ENCODE measurements at places on chromosomes 7 and 10.

DNA sequence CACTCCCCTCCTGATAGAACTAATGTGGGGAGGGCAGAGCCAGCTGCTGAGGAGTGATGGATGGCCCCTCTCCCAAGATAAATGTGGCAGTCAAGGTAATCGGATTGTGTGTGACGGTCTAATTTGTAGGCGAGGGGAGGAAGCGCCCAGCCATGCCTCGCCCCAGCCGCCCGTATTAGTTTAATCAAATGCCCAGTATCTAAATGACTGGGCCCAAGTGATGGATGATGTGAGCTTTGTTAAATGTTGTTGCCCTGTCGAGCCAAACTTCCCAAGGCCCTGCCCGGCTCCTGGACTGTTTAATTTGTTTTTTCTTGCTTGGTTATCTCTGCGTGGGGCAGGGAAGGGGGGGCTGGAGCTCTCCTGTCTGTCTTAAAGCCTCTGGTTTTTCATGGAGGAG, 88.4 kb upstream of the PPIF start:
- DNase-seq = no peak

DNA sequence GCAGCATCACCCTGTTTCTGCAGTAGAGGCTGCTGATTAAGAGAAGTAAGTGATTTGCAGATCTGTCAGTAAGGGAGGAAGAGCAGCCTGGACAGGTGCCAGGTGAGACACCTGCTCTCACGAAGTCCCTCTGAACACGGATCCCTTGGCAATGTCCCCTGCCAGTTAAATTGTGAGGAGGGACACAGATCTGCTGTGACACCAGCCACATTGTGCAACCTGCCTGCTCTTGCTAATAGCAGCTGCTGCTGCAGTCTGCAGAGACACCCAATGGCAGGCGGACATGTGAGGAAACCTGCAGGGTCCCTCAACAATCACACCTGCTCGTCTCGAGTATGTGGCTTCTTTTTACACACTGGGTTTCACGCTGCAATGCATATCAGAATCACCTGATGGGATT, 31.9 kb downstream of the ANXA11 start:
- DNase-seq = no peak

DNA sequence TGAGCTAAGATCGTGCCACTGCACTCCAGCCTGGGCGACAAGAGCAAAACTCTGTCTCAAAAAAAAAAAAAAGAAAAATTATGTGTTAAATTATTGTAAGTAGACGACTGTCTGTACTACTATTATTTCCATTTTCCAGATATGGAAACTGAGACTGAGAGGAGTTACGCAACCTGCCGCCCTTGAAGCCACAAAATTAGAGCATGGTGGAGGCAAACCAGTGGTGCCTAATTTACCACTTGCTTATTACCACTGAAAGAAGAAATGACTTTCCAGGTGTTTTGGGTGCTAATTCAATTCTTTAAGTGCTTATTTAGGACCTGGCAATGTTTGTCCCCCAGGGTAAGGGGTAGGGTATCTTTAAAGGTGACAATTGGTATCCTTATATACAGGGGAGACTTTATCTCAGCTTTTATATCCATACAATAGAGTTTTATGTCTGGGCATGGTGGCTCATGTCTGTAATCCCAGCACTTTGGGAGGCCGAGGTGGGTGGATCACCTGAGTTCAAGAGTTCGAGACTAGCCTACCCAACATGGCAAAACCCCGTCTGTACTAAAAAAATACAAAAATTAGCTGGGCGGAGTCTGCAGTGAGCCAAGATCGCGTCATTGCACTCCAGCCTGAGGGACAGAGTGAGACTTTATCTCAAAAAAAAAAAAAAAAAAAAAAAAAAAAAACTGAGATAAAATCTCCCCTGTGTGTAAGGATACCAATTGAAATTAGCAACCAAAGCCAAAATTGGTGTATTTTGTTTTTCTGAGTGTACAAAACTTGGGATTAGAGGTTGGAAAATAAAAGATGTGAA, 16.6 kb upstream of the CAMK1D start:
- no peak for DNase-seq

GRCh38 chr7:36967387-36967786, 243.1 kb upstream of the AOAH start:
- DNase-seq = no peak

DNA sequence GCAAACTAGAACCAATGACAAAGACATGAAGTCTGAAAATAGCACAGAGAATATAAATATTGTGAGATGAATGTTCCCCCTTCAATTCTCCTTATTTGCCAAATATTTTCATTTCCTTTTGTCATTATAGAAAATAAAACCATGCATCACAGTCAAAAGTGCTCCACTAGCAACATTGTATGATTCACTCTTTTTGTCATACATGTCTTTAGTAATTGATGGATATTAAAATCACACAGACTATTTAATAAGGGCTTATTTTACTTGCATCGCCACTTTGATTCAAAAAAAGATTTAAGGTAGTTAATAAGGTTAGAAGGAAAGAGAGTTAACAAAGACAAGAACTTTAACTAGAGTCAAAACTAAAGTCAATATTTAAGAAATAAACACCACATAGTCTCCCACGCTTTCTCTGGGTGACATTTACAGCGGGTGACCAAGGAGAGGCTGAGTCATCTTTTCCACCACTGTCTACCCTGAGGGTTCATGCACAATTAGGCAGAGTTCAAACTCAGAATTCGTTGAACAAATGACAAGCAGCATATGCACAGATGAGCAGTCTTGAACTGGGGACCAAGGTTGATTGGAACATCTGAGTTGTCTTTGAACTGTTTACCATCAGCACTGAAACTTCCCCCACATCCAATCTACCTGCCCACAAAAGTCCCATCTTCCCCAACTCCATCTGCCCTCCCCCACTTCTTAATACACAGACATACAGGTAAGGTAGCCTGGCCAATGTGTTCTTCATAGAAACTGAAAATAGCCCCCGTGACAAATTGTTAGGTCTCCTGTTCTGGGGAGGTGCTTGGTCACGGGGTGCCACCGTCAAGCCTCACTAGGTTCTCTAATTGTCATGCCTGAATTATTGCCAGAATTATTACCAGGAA, 42.5 kb downstream of the C7orf25 start:
- no peak for DNase-seq

- no peak for DNase-seq
Observed at GRCh38 chr10:93404048-93404354, 78.1 kb downstream of the MYOF start.

GRCh38 chr7:128137181-128137580, 103.9 kb upstream of the LEP start:
- no peak for DNase-seq

- peak; percentile 64 for DNase-seq
Observed at GRCh38 chr7:5143935-5144903, 45.8 kb upstream of the WIPI2 start.

GRCh38 chr7:104480529-104480928, 152.1 kb downstream of the LHFPL3 start:
- DNase-seq = no peak

DNA sequence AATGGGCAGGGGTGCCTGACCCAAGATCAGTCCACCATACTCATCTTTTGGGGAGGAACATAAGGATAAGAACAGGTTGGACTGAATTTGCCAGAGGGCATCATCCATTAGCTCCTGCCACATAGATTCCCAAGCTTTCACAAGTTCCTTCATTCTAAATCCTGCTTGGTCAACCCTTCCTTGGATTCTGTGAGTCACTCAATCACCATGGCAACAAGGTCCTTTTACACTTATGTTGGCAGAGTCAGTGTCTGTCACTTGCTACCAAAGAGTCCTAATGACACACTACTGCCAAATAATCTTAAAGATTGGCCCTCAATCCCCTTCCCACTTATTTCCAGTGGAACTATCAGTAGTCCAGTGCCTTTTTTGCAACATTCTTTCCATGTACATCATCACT, 5.0 kb upstream of the LGI1 start:
- no peak for DNase-seq

GRCh38 chr10:42996588-42996987, 80.3 kb upstream of the RET start:
- no peak for DNase-seq

DNA sequence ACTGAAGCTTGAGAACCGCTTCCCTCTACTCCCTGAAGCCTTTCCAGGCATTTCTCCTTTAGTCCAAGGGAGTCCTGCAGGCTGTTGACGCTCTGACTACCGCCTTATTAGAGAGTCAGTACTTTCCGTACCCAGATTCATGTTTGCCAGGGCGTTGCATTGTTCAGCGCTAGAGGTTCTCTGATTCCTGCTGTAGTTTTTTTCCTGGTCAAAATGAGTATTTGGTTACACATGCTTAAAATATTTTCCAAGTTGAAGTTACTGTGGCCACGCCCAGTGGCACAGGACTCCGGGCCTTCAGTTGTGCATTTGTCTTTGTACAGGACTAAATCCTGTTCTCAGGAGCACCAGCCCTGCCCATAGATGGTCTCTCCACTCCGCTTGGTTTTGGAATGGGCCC, 7.9 kb downstream of the MTURN start:
- DNase-seq = no peak

GRCh38 chr7:37265876-37266275, 182.8 kb downstream of the ELMO1 start:
- DNase-seq = no peak

DNA sequence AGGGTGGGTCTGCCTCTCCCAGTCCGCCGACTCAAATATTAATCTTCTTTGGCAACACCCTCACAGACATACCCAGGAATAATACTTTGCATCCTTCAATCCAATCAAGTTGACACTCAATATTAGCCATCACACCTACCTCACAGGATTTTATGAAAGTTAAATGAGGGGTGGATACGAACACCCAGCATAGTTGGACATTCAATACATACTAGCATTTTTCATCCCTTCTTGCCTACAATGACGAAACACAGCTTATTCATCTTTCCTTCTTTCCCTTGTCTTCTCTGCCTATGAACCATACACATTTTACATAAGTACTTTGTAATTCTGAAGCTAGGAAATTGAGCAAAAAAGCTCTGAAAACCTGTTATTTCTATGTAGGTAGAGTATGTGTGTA, 48.5 kb downstream of the EMX2 start:
- no peak for DNase-seq

DNA sequence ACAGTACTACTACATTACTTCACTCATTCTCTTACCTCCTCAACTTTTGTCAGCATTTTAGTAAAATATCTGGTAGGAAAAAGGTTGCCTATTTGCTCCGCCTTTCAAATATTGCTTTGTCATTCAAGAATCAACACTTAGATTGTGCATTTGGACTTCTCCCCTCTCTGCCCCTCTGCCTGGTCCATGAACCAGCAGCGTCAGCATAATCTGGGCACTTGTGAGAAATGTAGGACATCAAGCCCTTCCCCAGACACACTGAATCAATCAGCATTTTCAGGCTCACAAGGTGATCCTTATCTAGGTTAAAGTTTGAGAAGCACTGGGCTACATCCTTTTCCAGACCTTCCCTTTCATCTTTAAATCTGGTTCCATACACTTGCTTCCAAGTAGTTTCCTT, 16.3 kb downstream of the SLC13A1 start:
- no peak for DNase-seq

DNA sequence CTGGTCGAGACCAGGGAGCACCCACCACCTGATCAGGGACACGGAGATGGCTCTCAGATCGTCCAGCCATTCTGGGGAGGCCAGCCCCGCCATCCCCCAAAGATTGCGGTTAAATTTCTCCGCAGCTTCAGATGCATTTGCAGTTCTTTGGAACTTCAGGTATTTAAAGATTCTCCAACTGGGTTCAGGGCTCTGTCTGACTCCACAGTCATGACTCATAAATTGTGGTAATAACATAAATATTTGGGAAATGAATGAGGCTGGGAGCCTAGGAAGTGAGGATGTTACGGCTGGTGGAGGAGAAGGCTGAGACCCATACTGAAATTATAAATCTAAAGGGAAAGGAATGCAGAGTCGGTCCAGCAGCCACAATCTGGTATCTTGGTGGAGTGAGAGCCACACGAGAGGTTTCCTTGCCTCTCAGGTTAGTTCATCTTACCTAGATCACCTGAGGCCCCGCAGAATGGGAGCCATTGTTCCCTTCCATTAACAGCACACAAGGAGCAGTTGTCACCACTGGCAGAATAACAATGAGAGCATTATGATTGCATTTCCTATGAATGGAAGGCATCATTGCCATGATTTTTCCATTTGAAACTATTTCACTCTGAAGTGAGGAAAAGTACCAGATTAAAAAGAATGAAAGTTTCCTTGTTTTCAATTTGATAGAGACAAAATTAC, 26.7 kb upstream of the DNAJB6 start:
- no peak for DNase-seq

- no peak for DNase-seq
Observed at GRCh38 chr7:91310830-91311460, 46.7 kb downstream of the FZD1 start.

DNA sequence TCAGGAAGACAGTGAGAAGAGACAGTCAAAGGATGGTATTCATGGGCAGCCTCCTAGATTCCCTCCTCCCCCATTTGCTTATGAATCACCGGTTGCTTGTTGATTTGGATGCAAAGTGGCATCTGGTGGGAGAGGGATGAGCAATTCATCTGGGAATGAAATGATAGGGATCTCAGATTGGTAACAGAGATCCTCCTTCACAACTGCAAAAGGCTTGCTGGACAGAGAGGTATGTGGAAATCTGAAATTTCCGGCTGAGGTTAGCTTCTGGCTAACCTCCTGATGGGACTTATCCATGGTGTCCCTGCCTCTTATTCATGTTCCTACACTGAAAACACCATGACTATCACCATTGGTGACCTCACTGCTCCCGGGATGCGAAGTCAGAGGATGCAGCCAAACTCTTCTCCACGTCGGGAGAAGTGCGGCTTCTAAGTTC, 48.4 kb upstream of the PODXL start:
- DNase-seq = no peak

DNA sequence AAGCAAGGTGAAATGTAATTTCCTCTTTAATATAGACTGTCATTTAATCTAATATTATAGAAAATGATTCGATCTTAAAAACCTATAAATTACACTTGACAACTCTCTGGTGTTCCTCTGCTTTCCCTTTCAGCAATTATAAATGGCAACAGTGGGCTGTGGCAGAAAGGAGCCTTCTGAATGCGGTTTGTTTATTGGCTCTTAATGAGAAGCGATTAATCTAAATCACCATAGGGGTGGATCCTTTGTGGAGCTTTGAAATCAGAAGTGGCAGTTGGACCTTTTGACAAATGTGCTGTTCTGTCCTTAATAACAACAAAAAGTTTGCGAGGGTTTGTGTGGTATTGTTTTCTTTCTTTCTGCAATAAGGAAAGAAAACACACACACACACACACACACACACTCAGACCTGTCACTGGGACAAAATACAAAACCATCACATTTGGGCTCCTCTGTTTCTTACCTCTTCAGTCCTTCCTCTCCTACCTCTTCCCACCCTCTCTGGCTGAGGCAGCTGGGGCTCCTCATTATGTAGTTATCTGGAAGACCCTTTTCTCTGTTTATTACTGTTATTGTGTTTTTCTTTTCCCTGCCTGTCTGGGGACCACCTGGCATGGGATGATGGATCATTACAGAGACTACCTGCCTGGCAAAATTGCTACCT, 316.2 kb downstream of the SORCS3 start:
- no peak for DNase-seq

- no peak for DNase-seq
Observed at GRCh38 chr7:142598297-142598696, 151.0 kb upstream of the PRSS1 start.

DNA sequence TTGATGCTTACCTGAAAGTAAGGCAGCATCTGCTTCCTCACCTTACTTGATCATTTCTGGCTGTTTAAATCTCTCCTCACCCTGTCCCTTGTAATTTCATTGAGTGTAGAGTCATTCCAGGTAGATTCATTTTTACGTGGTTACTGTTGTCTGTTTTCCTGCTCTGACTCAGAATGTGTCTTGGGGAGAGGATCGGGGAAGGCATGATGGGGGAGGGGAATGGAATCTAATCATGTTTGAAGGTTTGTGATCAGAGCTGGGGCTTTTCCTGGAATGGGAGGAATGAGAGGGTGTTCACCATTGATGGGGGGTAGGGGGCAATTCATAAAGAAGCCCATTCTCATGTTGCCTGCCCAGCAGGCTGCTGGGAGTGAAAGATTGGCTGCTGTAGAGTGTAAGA, 18.7 kb downstream of the SEC24C start:
- no peak for DNase-seq

Data from activated T-helper 9 cell treated with anti-CD3 and anti-CD28 coated beads, Interleukin-2, amount 50 U/mL, for 16 hours (primary cell).